ENCODE measurements at places on chromosomes 7 and 10.

DNA sequence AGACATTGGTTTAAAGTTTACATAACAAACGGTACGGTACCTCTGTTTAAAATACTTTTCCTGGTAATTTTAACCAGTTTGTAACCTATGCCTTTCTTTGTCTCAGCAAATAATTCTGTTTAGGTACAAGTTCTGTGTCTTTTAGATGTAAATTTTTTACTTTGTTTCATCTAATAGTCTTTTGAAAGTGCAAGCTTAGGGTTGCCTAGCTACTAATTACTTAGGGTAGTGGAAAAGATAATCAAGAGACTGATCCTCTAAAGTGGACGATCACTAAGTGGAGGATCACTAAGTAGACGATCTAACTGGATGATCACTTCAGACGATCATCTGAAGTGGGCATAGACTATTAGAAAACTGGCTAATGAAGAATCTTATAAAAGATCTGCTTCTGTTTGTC, 16.1 kb upstream of the FKBP9 start:
- no peak for DNase-seq

- no peak for DNase-seq
These were observed 227.3 kb upstream of the TCF7L2 start for GRCh38 chr10:112722758-112723157.

DNA sequence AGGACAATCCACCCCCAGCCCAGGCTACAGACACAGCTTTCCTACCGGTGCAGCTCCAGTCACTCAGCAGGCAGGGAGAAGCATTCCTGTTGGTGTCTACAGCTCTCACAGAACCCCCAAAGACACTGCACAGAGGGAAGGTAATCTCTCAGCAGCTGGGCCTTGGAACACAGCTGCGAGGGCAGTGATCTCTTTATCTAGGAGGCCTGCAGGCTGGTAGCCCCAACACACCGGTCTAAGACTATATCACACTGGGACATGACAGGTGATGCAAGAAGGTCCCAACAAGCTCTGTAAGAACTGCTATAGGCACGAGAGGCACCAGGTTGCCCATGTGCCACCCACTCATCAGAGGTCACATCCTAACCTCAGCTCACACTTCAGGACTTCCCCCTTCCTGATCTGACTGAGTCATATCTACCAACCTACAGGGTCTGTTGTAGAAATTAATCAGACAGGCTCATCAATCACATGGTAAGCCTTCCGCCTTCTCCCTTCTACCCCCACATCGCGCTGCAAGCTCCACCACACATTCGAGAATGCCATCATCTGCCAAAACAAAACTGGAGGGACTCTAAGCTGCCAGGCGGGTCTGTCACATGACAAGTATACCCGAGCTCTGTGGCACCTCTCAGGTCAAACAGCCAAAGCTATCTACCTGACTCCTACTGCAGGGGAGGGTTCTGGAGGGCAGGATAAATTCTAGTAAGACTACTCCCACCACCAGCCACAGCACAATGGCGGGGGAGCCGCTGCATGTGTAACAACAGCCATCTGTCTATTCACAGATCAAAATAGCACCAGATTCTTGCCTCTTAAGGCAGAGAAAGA, 26.1 kb downstream of the FAM53B start:
- DNase-seq: peak; percentile 82

- DNase-seq: no peak
These were observed 27.2 kb downstream of the CHST15 start for GRCh38 chr10:124066126-124066700.

- no peak for DNase-seq
These were observed 50.2 kb upstream of the AKR1E2 start for GRCh38 chr10:4775808-4776207.

GRCh38 chr10:70162892-70163201, 7.5 kb downstream of the SAR1A start:
- peak; percentile 65 for DNase-seq

DNA sequence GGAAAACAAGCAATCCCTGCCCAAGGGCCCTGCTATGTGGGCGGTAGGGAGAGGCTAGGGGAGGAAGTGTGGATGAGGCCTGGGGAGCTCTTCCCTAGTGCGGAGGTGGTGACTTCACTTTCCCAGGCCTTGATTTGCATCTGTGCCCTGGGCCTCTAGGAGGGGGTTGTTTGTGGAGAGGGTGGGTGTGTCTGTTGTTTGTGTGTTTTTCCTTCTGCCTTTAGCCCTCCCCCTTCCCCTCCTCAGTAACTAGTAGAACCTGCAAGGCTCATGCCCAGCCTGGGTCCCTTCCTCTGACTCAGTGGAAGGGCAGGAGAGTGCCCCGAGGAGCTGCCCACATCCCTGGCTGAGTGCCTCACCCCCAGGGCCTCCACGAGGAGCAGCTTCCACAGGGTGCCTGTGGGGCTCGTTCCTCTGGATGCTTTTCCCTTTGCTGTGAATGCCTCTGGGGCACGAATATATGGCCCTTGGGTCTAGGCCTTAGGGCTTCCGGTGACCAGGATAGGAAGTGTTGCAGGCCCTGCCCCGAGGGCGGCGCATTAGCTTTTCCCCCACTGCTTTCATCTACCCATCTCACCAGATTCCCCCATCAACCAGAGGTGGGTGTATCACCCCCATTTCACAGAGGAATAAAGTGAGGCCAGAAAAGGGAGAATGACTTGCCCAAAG, 89.4 kb upstream of the DUSP5 start:
- DNase-seq: no peak

All from activated CD8-positive, alpha-beta memory T cell treated with anti-CD3 and anti-CD28 coated beads, Interleukin-2, amount 50 U/mL, for 48 hours (primary cell).